ENCODE measurements at places on chromosomes 1 and 21.

- no peak for DNase-seq
Observed at GRCh38 chr1:147053269-147053668, 115.1 kb downstream of the NBPF12 start.

DNA sequence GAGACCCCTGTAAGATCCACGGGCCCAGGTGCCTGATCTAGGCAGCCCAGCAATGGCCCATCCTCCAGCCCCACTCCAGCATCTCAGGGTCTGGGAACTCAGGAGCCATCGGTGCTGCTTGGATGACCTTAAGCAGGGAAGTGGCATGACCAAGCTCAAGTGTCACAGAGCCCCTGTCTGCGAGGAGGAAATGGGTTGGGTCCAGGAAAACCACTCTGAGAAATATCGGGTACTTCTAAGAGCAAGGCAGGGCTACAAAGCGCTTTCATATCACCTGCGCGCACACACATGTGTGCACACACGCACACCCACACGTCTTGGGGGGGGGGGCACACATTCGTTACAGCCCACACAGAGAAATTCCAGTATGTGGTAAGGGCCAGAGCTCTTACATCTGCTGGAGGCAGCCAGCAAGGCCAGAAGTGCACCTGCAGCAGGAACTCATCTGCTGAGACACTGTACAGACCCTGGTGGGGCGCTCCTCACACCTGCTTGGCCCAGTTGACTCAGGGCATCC lies 32.6 kb upstream of the SPOCD1 start:
- no peak for DNase-seq

DNA sequence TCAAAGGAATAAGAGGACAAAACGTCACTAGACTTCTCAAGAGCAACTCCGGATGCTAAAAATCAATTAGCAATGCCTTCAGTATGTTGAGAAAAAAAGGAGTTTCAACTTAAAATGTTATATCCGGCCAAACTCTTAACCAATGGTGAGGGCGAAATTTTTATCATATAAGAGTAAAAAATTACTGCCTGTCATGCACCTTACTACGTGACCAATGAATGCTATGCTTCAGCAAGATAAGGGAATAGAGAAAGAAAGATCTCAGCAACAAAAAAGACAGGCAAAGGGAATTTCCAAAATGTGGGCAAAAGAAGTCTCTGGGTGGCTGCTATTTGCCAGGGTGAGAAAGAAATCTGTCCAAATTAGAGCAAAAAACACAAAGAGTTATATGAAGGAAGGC lies 47.4 kb upstream of the LRRC7 start:
- no peak for DNase-seq

- DNase-seq, result no peak
Observed at GRCh38 chr1:166911624-166912023, 35.6 kb upstream of the TADA1 start.

GRCh38 chr1:177857285-177857684 lies 112.6 kb downstream of the SEC16B start:
- no peak for DNase-seq

- no peak for DNase-seq
Observed at GRCh38 chr1:20187813-20188454, 1.6 kb upstream of the PLA2G2C start.

DNA sequence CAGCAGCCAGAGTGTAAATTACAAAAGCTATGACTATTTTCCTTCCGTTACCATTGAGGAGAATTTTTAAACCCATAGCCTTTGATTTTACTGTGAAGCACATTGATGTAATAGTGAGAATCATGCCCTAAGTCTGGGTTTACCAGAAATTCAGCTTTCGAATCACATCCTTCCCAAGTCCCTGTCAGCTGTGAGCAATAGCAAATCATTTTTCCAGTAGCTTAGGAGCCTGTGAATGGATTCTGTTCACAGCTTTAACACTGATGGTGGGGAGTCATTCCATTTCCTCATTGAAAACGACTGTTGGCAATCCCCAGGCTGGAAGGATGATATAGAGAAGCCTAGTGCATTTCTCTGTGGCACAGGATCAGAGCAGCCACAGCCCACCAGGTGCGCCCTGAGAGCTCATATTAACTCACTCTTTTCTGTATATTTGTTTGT lies 82.2 kb upstream of the C1orf105 start:
- no peak for DNase-seq

GRCh38 chr1:69528376-69528775 lies 39.3 kb upstream of the LRRC7 start:
- no peak for DNase-seq

- no peak for DNase-seq
Observed at GRCh38 chr1:168972887-168973286, 133.6 kb upstream of the ATP1B1 start.

DNA sequence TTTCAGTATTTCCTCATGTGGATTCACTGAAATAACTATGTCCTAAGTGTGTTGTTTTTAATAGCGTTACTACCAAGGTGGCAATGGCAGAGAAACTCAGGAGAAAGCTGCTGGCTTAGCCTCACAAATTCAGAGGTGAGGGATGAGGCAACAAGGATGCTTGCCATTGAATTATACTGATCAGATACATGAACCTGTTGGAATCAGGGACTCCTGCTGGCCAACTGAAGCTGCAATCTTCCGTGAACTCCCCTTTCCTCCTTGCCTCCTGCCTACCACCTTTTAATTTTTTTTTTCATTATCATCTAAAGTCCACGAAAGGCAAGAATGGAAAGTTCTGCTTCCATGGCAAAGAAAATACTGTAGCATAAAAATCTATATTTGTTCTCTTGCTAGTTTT lies 254.7 kb downstream of the NFIA start:
- no peak for DNase-seq

DNA sequence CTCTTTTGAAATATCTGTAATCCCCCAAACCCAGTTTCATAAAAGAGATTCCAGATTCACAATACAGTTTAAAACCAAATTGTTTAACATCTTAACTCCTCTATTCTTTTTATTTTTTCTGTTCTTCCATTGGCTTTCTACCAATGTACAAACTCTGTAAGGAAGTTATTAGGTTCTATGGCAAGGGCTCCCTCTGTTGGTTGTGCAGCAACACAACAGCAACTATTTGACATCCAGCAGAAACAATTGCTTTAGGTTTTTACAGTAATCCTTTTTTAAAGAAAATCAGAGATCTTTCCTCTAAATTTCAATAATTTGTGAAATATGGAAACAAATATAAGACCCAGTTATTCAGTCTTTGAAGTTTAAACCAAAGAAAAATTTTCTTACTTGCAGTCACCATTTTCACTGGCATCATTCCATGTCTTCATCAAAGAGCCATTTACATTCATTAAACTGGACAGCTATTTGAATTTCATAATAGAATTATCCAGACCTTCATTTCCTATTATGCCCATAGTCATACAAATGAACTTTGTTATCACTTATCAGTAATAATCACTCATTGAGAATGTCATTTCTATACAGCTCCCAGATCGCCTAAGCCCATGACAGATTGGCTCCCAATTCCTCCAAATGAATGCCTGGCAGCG lies 46.5 kb upstream of the RNF11 start:
- DNase-seq, result no peak
